ENCODE measurements at places on chromosomes 12 and 14. TPM values are rescaled to one million over a fixed set of nuclear protein-coding genes. Genes with fewer than 3 reads are reported as not detected.

TC2N gene
- total RNA-seq: 0.72 TPM

PAPLN gene
- total RNA-seq: 7.8 TPM

RNASE3 gene
- not detected for total RNA-seq

FGD4 gene
- 2.2 TPM for total RNA-seq

PLEKHH1 gene
- total RNA-seq: 3.5 TPM

STXBP6 gene
- 2.2 TPM for total RNA-seq

LUM gene
- 0.21 TPM for total RNA-seq

DAO gene
- not detected for total RNA-seq

CACNA1C gene
- total RNA-seq: not detected

TM9SF1 gene
- total RNA-seq: 68.4 TPM

KLRC3 gene
- 0.37 TPM for total RNA-seq

CLEC2B gene
- total RNA-seq: 1.4 TPM

HVCN1 gene
- 0.70 TPM for total RNA-seq

OLR1 gene
- 1.1 TPM for total RNA-seq

LTBR gene
- total RNA-seq: 198 TPM

NPFF gene
- total RNA-seq: not detected

SERPINA3 gene
- 6.6 TPM for total RNA-seq

ZCCHC8 gene
- total RNA-seq: 23.1 TPM

CCNB1IP1 gene
- total RNA-seq: 40.7 TPM

SOAT2 gene
- 0.23 TPM for total RNA-seq

C12orf54 gene
- total RNA-seq: not detected

KRT6C gene
- total RNA-seq: not detected

SDSL gene
- total RNA-seq: 22.0 TPM

SLC25A21 gene
- total RNA-seq: 0.53 TPM

RAN gene
- 1,590 TPM for total RNA-seq

Measured in A549 treated with RU486 at 1 μM for 4 hours (cell line).